Uterus (tissue), 4 donors: ENCODE measurements at places on chromosomes 12 and 14. TPM values are rescaled to one million over a fixed set of nuclear protein-coding genes. Genes with fewer than 3 reads are reported as not detected.

The LTBP2 gene
- total RNA-seq: 70.6 TPM

The GPR162 gene
- 23.1 TPM for total RNA-seq

The BDKRB2 gene
- total RNA-seq: 17.6 TPM

The NPFF gene
- total RNA-seq: not detected

The EIF5 gene
- 77.4 TPM for total RNA-seq

The WSCD2 gene
- 3.3 TPM for total RNA-seq
